Activated CD8-positive, alpha-beta memory T cell treated with anti-CD3 and anti-CD28 coated beads for 36 hours (primary cell): ENCODE measurements at places on chromosomes 4 and X. TPM values are rescaled to one million over a fixed set of nuclear protein-coding genes. Genes with fewer than 3 reads are reported as not detected.

ASMT gene
- total RNA-seq, result 2.9 TPM

MND1 gene
- 25.1 TPM for total RNA-seq

RASL11B gene
- not detected for total RNA-seq

HTR2C gene
- total RNA-seq, result not detected

LGI2 gene
- not detected for total RNA-seq

PAGE2B gene
- not detected for total RNA-seq

CT47A7 gene
- total RNA-seq, result not detected
